Left ventricle myocardium superior (tissue), 1 donor: ENCODE measurements at places on chromosomes 6 and 20. TPM values are rescaled to one million over a fixed set of nuclear protein-coding genes. Genes with fewer than 3 reads are reported as not detected.

Gene GPANK1
- 19.2 TPM for total RNA-seq

Gene HFE
- 4.5 TPM for total RNA-seq

- peak; percentile 64 for DNase-seq
Observed at GRCh38 chr6:42260972-42261371, 43.3 kb upstream of the MRPS10 start.

GRCh38 chr6:52389626-52390360 lies 27.8 kb downstream of the PAQR8 start:
- DNase-seq = peak; percentile 57

- DNase-seq = peak; percentile 75
Observed at GRCh38 chr6:82364087-82365015, 734 bp downstream of the TPBG start.
